Ovary (tissue), 10 donors: ENCODE measurements at places on chromosomes 16 and 17. TPM values are rescaled to one million over a fixed set of nuclear protein-coding genes. Genes with fewer than 3 reads are reported as not detected.

Gene CES3
- 2.3 TPM for total RNA-seq

Gene SLFN12L
- 1.2 TPM for total RNA-seq

DNA sequence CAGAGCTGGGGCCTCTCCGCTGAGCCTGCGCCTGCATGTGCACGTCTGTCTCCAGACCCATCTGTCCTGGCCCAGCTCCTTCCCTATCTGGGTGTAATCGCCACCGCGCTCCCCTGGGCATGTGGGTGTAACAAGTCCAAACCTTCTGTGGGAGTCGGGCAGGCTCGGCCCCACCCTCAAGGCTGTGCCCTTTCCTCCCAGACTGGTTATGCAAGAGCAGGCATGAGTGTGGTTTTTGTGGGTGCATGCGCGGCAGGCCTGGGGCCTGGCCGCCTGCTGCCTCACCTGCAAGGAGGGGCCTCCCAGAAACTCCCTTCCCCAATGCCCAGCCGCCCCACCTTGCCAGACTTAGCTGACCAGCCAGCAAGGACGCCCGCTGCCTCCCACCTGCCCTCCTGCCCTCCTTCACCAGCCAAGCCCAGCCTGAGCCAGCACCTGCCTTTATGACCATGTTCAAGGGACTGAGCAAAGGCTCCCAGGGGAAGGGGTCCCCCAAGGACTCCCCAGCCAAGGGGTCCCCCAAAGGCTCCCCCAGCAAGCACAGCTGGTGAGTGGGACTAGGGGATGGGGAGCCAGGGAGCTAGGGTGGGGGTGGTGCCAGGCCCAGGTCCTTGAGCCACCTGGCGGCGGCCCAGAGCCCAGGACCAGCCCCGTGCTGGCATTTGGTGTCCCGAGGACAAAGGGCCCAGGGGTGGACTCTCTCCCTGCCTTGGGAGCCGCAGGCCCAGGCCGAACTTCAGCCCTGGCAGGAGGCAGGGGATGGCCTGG, at the start of gene EVPLL:
Gene EVPLL, plus strand, starts transcription at position 342 of the 768 bp plus-strand sequence. CDS start 3,160 bp downstream, outside the sequence.
- H3K27me3 ChIP-seq: no peaks in the 10 kb centered on the region
- no peaks in the 10 kb centered on the region for H3K36me3 ChIP-seq
- H3K27ac ChIP-seq: no peak within 1 kb of the TSS
- no peaks in the 10 kb centered on the region for H3K4me1 ChIP-seq

- H3K27ac ChIP-seq: no peak overlapping the region
- no peak for DNase-seq
- H3K4me3 ChIP-seq: no peak overlapping the region
- H3K27me3 ChIP-seq: no peaks in the 10 kb centered on the region
- H3K4me1 ChIP-seq: peaks cover 2% of the 10 kb centered on the region
- H3K36me3 ChIP-seq: no peaks in the 10 kb centered on the region
These were observed 393.0 kb downstream of the CA10 start for GRCh38 chr17:51765282-51766135.

DNA sequence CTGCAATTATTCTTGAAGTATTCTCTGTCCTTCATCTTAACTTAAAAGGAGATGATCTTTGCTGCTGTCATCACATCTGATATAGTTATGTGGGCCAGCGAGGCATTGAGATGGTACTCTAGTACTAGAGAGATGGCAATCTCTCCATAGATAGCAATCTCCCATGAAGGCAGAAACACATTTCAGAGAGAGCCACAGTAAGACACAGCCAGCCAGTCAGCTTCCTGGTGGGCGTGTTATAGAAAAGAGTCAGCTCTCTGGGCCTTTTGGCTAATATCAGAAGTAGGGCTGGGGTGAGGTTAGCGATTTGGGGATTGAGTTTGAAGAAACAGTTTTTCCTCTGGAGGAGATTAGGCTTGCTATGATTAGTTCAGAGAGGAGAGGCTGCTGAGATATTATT, 22.6 kb upstream of the EFCAB13 start:
- no peak for DNase-seq
- H3K27me3 ChIP-seq: no peaks in the 10 kb centered on the region
- H3K4me1 ChIP-seq: peaks cover 5% of the 10 kb centered on the region

DNA sequence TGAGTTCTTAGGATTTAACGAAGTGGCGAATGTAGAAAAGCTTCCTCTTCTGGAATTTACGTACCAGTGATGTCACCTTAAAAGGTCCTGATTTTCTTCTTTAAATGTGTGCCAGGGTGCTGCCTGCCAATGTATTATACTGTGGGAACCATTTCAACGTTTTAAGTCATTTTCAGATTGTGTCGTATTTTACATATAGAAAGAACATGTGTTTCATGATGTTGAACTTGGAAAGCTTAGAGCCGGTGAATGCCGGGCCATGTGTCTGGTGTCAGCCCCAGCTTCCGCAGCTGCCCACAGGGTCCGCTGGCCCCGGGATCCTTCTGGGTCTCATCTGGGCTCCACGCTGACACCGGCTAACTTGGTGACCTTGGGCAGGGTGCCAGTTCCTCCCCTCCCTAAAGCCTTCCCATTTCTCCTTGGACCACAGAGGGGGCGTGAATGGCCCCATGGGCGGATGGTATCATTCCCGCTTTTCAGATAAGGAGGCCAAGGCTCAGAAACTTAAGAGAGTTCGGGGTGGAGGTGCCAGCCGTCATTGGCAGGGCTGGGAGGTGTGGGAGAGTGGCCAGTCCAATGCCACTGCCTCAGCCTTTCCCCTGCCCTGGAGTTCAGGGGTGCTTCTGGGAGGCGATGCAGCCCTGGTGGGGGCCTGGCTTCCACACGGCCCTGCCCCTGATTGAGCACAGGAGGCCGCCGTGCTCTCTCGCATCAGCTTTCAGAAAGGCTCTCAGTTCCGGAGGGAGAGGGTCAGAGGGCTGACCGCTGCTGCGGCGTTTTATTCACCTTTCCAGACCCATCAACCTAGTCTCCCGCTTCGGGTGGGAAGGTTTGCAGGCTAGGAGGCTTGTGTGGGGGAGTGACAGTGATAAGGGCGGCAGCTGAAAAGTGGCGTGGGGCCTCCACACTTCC, 68.8 kb upstream of the CIBAR2 start:
- peaks cover 26% of the 10 kb centered on the region for H3K4me1 ChIP-seq
- no peaks in the 10 kb centered on the region for H3K36me3 ChIP-seq
- no peak overlapping the region for H3K4me3 ChIP-seq
- peak overlapping the region; percentile 21 for H3K27ac ChIP-seq

- no peaks in the 10 kb centered on the region for H3K4me1 ChIP-seq
- no peak overlapping the region for H3K4me3 ChIP-seq
- H3K36me3 ChIP-seq: no peaks in the 10 kb centered on the region
- H3K27ac ChIP-seq: no peak overlapping the region
- no peak for DNase-seq
These were observed 837.9 kb upstream of the RBFOX1 start for GRCh38 chr16:6494716-6495115.

DNA sequence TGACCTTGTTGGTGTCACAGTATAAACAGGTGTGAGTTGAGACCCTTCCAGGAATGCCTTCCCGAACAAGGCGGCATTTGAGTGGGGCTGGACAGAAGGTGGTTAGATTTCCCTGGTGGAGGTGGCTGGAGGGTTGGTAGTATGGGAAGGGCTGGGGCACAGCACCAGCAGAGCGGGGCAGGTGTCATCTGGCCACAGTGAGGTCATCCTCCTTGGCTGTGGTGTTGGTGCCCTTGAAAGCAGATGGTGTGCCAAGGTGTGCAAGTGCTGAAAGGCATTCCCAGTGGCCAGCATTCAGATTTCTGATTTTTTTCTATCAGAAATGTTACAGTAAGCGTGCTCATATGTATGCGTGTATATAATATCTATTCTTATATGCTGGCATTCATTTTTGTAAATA, 126.6 kb downstream of the LAT start:
- no peaks in the 10 kb centered on the region for H3K27me3 ChIP-seq
- no peak overlapping the region for H3K4me3 ChIP-seq
- H3K36me3 ChIP-seq: no peaks in the 10 kb centered on the region
- H3K4me1 ChIP-seq: peaks cover 7% of the 10 kb centered on the region
- no peak for DNase-seq
- H3K27ac ChIP-seq: no peak overlapping the region

DNA sequence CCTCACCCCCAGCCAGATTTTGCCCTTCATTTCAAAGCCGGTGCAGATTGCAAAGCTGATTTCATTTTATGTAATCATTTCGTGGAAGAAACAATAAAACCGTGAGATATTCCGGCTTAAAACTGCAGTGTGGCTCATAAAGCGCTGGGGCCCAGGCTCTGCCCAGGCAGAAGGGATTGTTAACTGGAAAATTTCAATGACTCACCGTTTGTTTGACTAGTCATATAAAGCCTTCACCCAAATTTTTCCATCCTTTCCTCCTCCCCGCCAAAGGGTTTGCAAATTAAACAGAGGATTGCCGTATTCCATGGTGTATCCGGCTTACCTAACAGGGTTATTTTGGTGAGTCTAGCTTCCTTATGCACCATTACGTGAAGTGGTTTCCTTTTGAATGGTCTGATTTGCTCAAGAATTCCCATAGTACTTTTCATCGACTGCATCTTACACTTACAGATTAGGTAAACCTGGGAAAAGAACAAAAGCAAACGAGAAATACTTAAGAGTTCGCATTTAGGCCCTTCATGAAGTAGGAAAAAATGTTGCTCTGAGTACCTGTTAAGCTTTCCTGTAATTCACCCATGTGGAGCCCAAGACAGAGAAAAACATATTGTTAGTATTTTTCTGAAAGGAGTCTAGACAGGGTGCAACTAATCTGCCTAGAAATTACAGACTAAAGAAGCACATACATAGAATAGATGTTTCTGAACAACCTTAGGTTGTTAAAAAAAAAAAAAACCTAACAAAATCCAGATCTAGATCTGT, 949 bp upstream of the GSPT1 start:
- DNase-seq: no peak
- peaks cover 4% of the 10 kb centered on the region for H3K4me1 ChIP-seq
- peak overlapping the region; percentile 34 for H3K4me3 ChIP-seq
- H3K27me3 ChIP-seq: no peaks in the 10 kb centered on the region
- H3K36me3 ChIP-seq: no peaks in the 10 kb centered on the region
- H3K27ac ChIP-seq: peak overlapping the region; percentile 48

DNA sequence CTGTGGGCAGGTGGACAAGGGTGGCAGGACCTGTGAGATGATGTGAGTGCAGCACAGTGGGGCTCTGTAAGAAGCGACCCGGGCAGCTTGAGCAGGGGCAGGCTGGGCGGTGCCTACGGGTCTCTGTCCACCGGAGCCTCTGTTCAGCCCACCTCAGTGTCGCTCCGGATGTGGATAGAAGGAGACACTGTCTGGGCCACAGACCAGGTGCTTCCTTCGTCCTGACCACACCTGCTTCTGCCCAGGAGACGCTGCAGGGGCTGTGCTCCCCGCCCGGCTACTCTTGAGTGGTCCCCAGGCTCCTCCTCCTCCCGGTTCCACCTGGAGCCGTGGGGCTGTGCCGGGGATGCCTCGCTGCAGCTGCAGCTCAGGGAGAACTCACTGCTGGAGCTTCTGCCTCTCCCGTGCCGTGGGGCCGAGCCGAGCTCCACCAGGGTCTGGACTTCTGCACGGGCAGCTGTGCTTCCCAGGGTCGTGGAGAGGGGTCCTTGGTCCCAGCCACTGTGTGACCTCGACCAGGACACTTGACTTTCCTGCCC, 21.5 kb downstream of the METRNL start:
- no peak for DNase-seq
- peaks cover 21% of the 10 kb centered on the region for H3K4me1 ChIP-seq
- no peaks in the 10 kb centered on the region for H3K27me3 ChIP-seq
- H3K4me3 ChIP-seq: no peak overlapping the region
- H3K27ac ChIP-seq: no peak overlapping the region

DNA sequence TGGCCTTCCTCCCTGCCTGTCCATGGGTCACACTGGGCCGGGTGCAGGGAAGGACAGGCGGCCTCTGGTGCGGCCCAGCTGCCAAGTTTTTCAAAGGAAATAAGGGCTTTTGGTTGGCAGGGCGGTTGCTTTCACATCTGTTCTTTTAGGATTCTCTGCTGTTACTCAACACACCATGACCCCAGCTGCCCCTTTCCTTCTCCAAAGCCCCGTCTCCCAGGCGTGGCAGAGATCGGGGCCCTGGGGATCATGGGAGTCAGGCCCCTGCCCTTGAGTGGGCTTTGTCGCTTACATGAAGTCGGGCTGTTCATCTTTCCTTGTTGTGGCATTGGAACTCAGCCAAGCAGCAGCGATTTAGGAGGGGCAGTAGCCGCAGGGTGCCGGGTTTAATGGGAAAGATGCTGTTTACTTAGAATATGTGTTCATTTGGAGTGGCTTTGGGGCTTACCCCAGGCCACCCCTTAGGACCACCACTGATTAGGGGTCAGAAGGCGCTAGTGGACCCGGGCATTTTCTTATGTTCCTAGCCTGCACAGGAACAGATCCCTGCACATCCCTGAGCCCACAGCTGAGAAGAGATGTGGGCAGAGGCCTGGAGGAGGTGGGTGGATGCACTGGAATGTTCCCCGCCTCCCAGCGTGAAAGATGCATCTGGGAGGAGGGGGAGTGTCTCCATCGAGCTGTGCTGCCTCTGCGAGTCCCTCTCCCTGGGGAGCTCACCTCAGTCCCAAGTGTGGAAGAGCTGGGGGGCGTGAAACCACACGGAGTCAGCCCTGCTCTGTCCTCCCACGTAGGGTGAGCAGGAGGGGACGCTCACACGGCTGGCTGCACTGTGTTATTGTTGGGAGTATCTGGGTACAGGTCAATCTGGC, 6.8 kb upstream of the ADCY7 start:
- H3K36me3 ChIP-seq: no peaks in the 10 kb centered on the region
- peak; percentile 76 for DNase-seq
- H3K27me3 ChIP-seq: no peaks in the 10 kb centered on the region
- peaks cover 9% of the 10 kb centered on the region for H3K4me1 ChIP-seq
- peak overlapping the region; percentile 68 for H3K27ac ChIP-seq
- no peak overlapping the region for H3K4me3 ChIP-seq
